ENCODE measurements at places on chromosomes 6 and 20.

- no peak for DNase-seq
Measured at GRCh38 chr20:24745617-24746350, 203.3 kb upstream of the CST7 start.

DNA sequence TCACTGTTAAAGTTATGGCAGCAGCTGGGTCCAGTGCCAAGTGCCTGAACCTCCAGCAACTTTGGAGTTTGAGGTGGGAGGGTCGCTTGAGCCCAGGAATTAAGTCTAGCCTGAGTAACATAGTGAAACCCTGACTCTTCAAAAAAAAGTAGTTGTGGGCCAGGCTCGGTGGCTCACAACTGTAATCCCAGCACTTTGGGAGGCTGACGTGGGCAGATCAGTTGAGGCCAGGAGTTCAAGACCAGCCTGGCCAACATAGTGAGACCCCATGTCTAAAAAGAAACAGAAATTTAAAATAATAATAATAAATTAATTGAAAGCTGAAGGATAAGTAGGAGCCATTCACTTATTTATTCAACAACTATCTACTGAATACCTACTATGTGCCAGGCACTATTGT lies 33.8 kb downstream of the FKBP5 start:
- no peak for DNase-seq

DNA sequence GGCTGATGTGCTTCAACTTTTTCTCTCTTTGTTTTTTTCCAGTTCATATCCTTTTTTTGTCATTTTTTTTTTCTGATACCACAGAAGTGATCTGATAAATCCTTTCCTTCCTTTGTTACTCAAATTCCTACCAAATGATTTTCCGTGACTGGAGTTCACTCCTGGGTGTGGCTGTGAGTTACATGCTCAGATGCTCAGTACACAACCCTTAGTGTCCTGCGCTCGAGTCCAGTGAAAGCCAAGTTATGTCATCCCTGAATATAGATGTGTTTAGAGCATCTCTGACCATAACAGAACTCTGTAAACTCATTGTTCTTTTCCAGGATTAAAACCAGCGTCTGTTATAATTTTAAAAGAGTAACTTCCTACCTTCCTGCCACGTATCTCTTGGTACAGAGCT lies 147.2 kb upstream of the AKAP12 start:
- DNase-seq: no peak

- DNase-seq: no peak
Measured at GRCh38 chr6:95240514-95240913, 336.8 kb upstream of the MANEA start.

DNA sequence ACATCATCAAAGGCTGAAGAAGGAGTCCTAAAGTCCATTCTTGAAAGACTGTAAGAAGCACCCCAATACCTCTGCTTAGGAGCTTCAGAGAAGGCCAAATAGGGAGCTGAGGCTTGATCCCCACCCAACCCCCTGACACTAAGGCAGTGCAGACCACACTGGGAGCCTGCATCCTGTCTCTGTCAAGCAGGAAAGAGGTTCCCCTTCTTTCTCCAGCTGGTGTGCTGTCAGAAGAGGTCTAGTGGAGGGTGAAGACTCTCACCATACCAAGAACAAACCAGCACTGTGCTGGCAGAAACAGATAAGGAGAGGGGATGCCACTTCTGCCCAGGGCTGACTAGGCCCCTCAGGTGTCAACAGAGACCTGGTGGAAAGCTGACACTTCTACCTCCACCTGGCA lies 19.9 kb downstream of the GZF1 start:
- DNase-seq: no peak

- no peak for DNase-seq
Measured at GRCh38 chr6:129276986-129277385, 394.0 kb downstream of the LAMA2 start.

- no peak for DNase-seq
Measured at GRCh38 chr6:87407561-87407900, 241 bp upstream of the CFAP206 start.

DNA sequence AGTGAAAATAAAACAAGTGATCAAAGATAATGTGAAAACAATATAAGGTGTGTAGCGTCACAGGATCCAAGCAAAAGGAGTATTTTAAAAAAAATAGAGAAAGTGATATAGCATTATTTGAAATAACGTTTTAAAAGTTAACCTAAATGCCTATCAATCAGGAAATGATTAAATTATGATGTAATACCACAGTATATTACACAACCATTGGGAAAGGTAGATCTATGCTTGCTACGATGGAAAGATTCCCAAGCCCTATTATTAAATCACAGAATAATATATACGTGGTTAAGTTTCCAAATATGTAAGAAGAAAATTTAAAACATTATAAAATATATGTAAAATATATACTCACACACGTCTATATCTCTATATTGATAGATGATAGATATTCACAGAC lies 15.4 kb upstream of the TCF21 start:
- DNase-seq: no peak

- no peak for DNase-seq
Measured at GRCh38 chr20:56934888-56935287, 305.8 kb downstream of the TFAP2C start.

GRCh38 chr6:110523451-110524021 lies 47.1 kb upstream of the SLC22A16 start:
- no peak for DNase-seq

DNA sequence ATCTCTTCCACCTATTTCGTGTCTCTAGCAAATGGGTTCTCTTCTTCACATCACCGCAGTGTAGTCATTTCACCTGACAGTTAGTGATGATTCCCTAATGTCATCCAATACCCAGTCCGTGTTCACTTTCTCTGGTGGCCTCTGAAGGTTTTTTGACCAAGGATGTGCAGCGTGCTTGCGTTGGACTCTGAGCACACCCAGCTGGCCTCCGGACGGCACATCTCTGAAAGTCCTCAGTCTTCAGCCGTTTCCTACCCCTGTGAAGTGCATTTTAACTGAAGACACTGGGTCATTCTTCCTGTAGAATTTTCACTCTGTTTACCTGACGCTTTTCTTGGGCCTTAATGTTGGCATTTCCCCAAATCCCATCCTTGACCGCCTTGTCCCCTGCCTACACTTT lies 98.7 kb downstream of the ERMARD start:
- DNase-seq: no peak

GRCh38 chr6:166465671-166466087 lies 82.9 kb upstream of the MPC1 start:
- DNase-seq: no peak

DNA sequence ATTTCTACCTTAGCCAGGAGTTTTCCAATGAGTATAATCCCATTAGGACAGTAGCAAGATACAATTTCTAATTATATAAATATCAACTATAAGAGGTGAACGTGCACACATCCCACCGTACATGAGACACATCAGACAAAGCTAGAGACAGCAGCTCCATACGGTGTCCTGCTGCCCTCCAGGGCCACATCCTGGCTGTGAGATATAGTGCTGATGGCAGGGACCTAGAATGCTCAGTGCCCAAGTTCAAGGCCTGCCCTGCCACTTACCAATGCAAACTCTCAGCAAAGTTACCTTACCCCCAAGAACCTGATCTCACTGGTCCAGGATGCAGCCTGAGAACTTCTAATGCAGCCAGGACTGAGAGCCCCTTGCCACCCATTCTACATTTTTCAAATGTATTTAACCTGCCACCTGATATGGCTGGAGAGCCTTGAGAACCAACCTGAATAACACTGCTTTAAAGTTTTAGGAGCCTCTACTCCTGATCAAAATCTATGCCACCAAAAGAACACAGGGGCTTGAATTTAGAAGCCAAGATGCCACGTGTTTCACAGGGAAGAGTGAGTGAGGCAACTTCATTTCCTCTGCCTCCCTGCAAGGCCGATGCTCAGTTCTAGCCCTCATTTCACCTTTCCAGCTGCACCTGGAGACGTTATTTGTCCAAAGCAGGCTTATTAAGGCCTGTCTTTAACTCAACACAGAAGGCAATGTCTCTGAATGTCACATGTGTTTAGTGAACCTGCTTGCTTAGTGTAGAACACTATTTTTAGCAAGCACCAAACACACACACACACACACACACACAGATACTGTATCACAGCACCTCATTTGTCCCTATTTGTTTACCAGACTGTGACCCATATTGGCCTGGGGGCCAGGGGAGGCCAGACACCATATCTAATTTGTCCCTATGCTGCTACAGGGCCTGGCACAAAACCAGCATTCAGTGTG lies 6.1 kb downstream of the NFATC2 start:
- no peak for DNase-seq

DNA sequence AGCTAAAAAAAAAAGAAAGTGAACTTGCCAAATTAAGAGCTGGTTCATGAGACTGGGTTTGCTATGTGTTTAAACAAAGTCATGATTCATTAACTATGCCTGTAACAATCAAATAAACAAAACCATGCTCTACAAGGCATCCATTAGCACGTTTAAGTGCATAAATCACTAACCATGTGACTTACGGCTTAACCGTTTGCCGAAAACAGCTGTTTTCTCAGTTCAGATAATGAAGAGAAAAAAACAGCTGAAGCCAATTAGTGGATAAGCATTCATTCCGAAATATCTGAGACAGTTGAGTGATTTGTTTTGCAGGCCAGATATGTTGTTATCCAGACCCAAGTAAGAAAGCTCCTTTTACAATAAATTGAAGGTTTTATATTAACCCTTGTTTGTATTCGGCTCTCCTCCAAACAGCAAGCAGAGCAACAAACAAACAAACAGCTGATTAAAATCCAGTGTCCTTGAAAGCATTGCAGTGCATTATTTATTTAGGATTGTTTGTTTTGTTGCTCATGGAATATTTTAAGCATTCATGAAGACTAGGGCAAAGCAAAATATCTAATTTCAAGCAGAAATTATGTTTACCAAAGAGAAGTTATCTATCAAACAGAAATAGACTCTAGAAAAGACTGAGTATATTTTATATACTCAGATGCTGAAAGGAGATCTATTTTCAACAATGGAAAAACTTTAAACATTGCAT lies 343.5 kb downstream of the RFPL4B start:
- no peak for DNase-seq

- DNase-seq: no peak
Measured at GRCh38 chr6:149500096-149500495, 15.3 kb upstream of the ZC3H12D start.

DNA sequence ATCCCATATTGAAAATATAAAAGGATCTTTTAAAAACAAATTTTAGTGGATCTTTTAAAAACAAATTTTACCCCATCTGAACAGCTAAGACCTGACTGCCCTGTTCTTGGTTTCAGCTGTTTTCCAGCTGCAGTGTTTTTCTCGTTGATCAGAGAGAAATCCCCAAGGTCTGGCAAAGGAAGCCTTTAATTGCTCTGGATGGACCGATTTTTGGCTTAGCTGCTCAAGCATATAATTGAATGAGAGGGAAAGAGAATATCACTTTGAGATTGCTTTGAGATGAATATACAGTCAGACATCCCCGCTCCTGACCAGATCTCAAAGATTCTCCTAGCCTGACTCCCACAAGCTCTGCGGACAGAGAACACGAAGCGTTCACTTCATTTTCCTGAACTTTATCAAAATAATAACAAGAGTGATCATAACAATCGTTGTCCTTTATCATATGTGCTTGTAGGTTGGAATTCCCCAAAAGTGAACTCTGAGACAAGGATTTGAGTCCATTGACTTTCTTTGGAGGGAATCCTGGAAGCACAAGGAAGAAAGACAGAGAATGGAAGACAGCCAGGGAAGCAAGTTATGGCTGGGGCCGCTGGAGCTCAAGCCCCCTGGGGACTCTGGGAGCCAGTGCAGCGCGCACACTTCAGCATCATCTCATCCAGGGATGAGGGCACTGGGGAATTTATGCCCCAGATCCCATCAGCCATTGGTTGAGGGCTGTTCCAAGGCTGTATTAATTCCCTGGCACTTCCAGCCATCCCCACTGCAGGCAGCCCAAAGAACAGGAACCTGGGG lies 101.3 kb downstream of the SNX5 start:
- DNase-seq: no peak

DNA sequence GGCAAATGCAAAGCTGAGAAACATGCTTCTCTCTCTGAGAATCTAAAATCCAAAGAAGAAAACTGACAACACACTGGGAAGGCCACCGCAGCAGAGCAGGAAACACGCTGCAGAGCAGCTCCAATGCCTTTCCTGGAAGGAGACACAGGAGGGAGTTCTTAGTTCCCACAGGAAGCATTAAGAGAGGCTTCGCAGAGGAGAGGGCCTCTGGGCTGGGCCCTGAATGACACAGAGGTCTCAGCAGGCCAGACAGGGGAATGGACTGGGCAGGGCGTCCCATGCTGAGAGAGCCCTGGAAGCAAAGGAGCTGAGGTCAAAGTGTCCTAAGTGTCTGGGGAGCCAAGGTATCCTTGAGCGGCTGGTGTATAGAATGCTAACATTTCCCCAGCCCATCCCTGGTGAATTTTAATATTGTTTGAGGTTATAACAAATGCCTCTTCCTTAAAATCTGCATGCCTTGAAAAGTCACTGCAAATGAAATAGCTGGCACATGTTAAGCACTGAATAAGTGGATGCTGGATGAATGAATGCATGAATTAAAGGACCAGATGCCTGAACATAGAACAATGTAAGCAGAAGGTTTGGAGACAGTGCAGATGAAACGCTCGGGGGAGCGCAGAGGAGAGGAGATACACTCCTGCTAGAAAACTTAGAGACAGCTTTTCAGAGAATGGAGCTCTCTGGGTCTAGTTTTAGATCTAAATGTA lies 110.0 kb upstream of the SYNDIG1 start:
- no peak for DNase-seq

- DNase-seq: no peak
Measured at GRCh38 chr6:158002951-158003853, 21.5 kb downstream of the SYNJ2 start.

DNA sequence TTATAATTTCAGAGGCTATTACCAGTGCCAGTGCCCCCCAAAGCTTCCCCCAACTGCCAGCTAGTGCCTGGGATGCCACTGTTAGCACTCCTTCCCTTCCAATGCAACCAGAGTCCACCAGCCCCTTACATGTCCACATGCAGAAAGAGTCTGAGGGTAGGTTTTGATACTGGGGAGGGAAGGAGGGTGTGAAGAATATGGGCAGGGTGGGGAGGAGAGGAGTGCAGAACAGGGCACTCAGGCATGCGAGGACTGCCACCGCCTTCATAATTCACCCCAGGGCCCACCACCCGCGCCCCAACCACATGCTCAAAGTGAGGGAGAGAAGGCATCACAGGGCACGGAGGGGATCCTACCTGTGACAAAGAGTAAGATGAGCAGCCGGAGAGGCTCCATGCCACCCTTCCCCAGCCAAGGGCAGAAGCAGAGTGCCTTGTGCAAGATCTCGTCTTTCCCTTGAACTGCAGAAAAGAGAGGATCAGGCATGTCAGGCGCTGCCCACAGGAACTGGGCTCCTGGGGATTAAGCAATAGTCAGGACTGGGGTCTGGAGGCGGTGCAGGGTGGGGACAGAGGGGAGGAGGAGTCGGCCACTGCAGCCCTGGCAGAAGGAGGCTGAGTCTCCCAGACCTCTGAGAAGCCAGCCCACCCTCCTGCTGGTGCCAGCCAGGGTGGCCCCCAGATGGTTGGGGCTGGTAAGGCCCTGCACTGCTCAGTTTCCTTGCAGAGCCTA lies at the start of gene TREM2:
Gene TREM2, minus strand, starts transcription at position 430 of the 732 bp plus-strand sequence. Its CDS starts 34 bp downstream, at position 396.
- no peak for DNase-seq

- no peak for DNase-seq
Measured at GRCh38 chr6:56372406-56372995, 125.1 kb upstream of the COL21A1 start.

GRCh38 chr20:13928901-13929300 lies 61.5 kb downstream of the SEL1L2 start:
- DNase-seq: no peak

All from GM12891 (cell line).